MV-4-11 (cell line): ENCODE measurements at places on chromosomes 13 and 19.
A peak's percentile ranks its signal among the peaks of the same experiment; 100 is the strongest.

GRCh38 chr13:114119196-114119595, 13.2 kb downstream of the RASA3 start:
- no peak for DNase-seq

DNA sequence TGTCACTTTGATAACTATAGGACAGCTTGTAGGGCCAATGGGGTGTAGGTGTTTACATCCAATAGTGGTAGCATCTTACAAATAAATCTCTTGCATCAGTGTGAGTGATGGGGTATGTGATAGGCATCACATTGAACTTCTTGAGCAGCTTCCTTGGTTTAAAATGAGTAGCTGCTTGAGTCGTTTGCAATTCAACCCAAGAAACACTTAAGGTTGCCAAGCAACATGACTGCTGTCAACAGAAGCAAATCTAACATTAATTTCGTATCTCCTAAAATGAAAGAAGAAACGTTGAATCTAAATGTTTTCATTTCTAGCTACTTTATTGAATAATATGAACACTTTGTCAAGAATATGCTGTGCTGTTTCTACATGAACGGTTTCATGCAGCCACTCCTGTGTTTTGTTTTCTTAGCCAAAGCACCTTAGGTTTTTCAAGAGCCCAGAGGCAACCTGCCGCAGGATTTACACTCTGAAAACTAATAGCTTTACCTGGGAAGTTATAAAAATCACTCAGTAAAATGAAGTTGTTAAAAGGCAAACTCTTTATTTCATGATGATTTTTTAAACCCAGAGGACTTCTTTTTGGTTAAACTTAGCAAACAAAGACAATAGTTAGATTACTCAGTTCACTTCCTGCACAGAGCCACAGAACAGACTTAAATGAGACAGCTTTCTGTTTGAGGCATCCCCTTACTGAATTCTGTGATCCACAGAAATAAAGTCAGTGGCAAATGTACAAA, 305.2 kb downstream of the MTUS2 start:
- no peak for DNase-seq

DNA sequence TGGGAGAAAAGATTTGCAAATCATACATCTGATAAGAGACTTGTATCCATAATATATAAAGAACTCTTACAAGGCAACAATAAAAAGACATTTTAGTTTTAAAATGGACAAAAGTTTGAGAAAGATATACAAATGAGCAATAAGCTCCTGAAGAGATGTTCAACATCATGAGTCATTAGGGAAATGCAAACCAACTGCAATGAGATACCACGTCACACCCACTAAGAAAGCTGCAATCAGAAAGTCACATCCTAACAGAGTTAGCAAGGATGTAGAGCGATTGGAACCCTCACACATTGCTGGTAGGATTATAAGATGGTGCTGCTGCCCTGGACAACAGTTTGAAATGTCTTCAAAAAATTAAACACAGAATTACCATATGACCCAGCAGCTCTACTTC, 50.3 kb downstream of the GSX1 start:
- DNase-seq, result peak; percentile 2

DNA sequence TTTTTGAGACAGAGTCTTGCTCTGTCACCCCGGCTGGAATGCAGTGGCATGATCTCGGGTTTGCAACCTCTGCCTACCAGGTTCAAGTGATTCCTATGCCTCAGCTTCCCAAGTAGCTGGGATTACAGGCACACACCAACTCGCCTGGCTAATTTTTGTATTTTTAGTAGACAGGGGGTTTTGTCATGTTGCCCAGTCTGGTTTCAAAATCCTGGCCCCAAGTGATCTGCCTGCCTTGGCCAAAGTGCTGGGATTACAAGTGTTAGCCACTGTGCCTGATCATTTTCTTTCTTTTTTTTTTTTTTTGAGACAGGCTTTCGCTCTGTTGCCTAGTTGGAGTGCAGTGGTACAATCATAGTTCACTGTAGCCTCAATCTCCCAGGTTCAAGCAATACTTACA, 28.7 kb downstream of the ZMYM5 start:
- no peak for DNase-seq

DNA sequence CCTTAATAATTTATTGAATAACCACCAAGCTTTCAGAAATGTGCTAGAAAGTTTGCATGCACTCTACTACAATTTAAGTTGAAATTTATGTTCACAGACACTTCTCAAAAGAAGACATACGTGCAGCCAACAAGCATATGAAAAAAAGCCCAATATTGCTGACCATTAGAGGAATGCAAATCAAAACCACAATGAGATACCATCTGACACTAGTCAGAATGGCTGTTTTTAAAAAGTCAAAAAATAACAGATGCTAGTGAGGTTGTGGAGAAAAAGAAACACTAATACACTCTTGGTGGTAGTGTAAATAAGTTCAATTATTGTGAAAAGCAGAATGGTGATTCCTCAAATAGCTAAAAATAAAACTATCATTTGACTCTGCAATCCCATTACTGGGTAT, 308.8 kb upstream of the PCDH9 start:
- no peak for DNase-seq

- DNase-seq, result no peak
Observed at GRCh38 chr13:59658738-59659330, 504.9 kb downstream of the DIAPH3 start.

GRCh38 chr13:76470991-76471390, 415.2 kb downstream of the KCTD12 start:
- DNase-seq, result no peak

- no peak for DNase-seq
Observed at GRCh38 chr13:42322806-42323205, 50.9 kb downstream of the AKAP11 start.

DNA sequence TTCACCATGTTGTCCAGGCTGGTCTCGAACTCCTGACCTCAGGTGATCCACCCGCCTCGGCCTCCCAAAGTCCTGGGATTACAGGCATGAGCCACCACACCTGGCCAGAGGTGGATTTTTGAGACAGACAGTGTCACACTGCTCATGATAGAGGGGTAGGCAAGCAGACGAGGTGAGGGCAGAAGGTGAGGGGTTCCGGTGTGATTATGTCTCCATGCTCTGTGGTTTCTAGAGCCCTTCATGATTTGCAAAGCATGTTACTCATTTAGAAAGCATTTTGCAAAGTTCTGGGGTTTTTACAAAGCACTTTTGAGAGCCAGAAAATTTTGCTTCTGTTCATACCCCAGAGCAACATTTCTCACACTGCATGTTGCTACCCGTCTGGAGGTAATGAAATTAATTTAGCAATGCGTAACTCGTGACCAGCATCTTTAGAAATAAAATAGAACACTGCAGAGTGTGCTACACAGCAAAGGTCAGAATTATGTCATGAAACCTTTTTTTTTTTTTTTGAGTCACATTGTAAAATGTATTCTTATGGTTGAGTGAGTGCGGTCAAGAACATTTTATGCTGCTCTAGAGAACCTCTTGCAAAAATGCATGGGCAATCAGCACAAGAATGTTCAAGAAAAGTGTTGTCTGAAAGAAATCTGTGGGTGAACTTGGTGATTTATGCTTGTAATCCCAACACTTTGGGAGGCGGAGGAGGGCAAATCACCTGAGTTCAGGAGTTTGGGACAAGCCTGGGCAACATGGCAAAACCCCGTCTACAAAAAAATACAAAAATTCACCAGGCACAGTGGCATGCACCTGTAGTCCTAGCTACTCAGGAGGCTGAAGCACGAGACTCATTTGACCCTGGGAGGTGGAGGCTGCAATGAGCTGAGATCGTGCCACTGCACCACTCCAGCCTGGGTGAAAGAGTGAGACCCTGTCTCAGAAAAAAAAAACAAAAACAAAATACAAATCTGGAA, 58.0 kb downstream of the MAP4K1 start:
- peak; percentile 39 for DNase-seq

DNA sequence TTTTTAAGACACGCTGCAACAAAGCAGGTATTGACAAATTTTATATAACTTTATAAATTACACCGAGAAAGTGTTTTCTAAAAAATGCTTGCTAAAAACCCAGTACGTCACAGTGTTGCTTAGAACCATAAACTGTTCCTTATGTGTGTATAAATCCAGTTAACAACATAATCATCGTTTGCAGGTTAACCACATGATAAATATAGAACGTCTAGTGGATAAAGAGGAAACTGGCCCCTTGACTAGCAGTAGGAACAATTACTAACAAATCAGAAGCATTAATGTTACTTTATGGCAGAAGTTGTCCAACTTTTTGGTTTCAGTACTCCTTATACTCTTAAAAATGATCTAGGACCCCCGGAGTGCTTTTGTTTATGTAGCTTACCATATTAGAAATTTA, 1.2 kb downstream of the BRCA2 start:
- peak; percentile 91 for DNase-seq

GRCh38 chr19:36214386-36215275, at the start of the genes ZNF146 and ZNF565:
Gene ZNF146 (plus strand): TSS chr19:36215106. CDS start chr19:36236441, 21,335 bp downstream.
Gene ZNF565 (minus strand): TSS chr19:36214665. CDS start chr19:36201985, 12,680 bp downstream.
- DNase-seq, result peak; percentile 99

GRCh38 chr13:108342369-108343289, 73.1 kb downstream of the TNFSF13B start:
- DNase-seq, result peak; percentile 50

DNA sequence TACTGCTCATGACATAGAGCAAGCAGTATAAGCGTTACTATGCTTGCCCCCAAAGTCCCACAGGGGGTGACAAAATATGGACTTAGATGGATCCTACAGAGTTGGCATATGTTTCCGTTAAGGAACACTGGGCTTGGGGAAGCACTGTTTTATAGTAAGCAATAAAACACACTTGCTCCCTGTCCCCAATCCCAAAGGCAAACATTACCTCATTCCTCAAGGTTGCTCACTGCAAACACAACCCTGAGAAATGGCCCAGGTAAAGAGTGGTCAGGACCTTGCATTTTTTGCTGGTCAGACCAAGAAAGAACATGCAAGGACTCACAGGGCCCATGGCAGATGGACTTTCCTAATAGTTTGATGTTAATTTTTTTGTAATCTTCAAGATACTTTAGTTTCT, 32.3 kb downstream of the UGGT2 start:
- DNase-seq, result no peak

GRCh38 chr13:60572003-60572798, 175.2 kb downstream of the TDRD3 start:
- peak; percentile 30 for DNase-seq

DNA sequence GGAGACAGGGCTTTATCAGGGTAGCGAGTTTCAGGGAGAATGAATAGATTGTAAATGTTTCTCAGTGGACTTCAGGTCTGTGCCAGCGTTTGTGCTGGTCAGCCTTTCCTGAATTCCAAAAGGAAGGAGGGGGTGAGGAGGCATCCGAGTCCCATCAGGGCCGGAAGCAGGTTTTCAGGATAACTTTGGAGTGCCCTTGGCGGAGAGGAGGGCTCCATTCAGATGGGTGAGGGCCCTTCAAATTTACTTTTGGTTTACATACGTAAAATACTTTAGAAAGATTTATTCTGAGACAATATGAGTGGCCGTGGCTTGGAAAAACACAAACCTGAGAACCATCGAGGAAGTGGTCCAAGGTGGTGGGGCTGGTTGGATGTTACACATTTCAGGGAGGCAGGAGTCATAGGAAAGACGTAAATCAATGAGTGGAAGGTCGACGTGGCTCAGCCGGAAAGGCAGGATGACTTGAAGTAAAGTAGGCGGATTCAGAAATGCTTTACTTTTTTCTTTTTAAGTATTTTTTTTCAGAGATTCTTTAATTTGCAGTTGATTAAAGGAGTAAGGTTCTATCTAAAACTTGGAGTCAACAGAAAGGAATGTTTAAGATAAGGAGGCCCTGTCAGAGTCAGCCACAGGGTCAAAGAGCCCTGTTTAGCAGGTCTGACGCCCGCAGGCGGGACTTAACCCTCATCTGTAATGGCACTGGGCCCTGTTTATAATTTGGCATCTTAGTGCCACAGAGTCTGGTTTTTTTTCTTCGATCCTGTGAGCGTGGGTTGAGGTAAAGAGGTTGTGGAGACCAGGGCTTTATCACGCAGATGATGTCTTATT, 32.8 kb downstream of the ATP11A start:
- DNase-seq, result no peak

DNA sequence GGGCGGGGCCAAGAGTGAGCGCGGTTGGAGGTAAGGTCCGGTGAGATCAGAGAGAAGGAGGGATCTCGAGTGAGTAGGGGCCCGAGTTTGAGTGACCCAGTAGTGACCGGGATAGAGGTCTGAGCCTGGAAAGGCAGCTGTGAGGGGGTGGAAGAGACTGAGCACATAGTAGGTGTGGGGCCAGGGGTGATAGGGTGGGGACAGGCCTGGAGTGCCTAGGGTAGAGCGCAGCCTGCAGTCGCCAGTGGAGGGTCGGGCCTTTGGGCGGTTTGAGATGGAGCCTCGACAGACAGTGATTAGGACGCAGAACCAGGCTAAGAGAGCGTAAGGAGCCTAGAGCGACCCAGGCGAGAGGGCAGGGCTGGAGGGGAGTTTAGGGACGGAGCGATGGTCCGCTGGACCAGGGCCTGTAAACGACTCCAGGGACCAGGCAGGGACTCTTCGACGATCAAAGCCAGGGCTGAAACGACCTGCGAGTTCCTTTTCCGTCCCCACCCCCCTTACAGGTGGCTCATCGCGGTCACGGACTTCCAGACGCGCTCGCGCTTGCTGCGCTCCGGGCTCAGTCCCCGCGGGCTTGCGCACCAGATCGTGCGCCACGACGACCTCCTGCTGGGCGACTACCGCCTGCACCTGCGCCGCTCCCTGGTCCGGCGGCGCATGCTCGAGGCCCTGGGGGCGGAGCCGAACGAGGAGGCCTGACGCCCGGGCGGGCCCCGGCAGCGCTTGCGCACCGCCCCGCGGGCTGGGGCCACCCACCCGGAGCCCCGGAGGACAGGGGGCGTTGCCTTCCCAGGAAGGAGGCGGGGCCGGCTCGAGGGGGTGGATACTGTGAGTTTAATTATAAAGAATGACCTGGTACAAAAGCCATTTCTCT, 9.4 kb downstream of the C19orf81 start:
- DNase-seq, result peak; percentile 93

GRCh38 chr13:30792285-30793000, 57.1 kb downstream of the ALOX5AP start:
- peak; percentile 34 for DNase-seq

GRCh38 chr19:16233836-16234551, 36.3 kb downstream of the AP1M1 start:
- no peak for DNase-seq

DNA sequence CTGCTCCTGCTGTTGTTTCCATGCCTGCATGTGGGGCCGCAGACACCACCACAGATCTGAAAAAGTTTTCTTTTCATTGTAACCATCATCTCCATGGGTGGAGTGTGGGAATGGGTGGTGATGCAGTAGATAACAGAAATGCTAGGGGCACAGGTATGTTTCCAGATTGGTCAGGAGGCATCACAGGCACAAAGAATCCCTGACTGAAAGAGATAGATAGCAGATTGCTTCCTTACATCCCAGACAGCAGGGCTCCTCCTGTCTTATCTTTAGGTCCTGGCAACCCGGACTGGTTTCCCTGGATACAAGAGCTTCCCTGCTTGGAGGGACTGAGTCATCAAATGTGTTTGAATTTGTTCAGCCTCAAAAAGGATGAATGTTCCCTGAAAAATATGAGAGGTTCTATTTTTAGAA, 1937.6 kb downstream of the PCDH9 start:
- DNase-seq, result no peak

- DNase-seq, result no peak
Observed at GRCh38 chr13:36385489-36385888, 39.3 kb upstream of the SPART start.
